ENCODE measurements at places on chromosomes 13 and 19. TPM values are rescaled to one million over a fixed set of nuclear protein-coding genes. Genes with fewer than 3 reads are reported as not detected.

The MUC16 gene
- not detected for total RNA-seq

The ETV2 gene
- total RNA-seq = 0.95 TPM

The ZNF154 gene
- total RNA-seq = 2.0 TPM

The CAMSAP3 gene
- total RNA-seq = 0.22 TPM

The SRRM5 gene
- total RNA-seq = 0.32 TPM

The TRPC4 gene
- 0.42 TPM for total RNA-seq

The PAK4 gene
- 49.6 TPM for total RNA-seq

The ADPRHL1 gene
- total RNA-seq = 0.97 TPM

The MYO16 gene
- 0.07 TPM for total RNA-seq

The ZNF543 gene
- total RNA-seq = 4.5 TPM

The MCEMP1 gene
- total RNA-seq = not detected

The ZNF491 gene
- total RNA-seq = 0.85 TPM

The HSD17B14 gene
- total RNA-seq = 21.5 TPM

The PRRG2 gene
- 1.5 TPM for total RNA-seq

The KIR3DL2 gene
- total RNA-seq = not detected

The HIF3A gene
- total RNA-seq = 8.5 TPM

The EFNA2 gene
- 1.1 TPM for total RNA-seq

The PSG11 gene
- total RNA-seq = not detected

The PET100 gene
- 172 TPM for total RNA-seq

The GARIN5A gene
- total RNA-seq = 0.62 TPM

The CGB1 gene
- total RNA-seq = not detected

The TNFSF13B gene
- total RNA-seq = 1.2 TPM

The NOSIP gene
- total RNA-seq = 79.8 TPM

The SIGLEC12 gene
- total RNA-seq = not detected

The FFAR1 gene
- total RNA-seq = not detected

The MTIF3 gene
- total RNA-seq = 23.5 TPM

The RASIP1 gene
- 82.1 TPM for total RNA-seq

The LHB gene
- total RNA-seq = not detected

The ZNF541 gene
- total RNA-seq = not detected

Measured in endothelial cell of umbilical vein (primary cell).